ENCODE measurements at places on chromosomes 6 and 20.

GRCh38 chr20:23583526-23583925 lies 15.2 kb upstream of the CST9L start:
- H3K4me3 ChIP-seq = no peak overlapping the region
- no peaks in the 10 kb centered on the region for H3K4me1 ChIP-seq
- no peaks in the 10 kb centered on the region for H3K36me3 ChIP-seq
- H3K27me3 ChIP-seq = peaks cover 5% of the 10 kb centered on the region

DNA sequence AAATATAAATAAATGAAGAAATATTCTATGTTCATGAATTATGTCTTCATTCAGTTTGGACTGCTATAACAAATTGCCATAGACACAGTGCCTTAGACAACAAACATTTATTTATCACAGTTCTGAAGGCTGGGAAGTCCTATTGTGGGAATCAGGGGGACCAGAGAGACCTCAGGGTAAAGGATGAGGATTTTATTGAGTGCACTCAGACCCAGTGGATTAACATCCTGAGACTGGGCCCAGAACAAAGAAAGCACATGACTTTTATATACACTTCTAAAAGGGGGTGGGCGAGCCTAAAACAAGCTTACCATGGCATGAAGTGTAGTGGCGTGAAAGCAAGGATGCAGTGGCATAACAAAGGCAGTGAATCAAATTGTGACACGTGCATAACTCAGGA lies 26.9 kb upstream of the CBLN4 start:
- no peaks in the 10 kb centered on the region for H3K36me3 ChIP-seq
- H3K4me3 ChIP-seq = no peak overlapping the region
- H3K4me1 ChIP-seq = no peaks in the 10 kb centered on the region
- no peak overlapping the region for H3K27ac ChIP-seq

DNA sequence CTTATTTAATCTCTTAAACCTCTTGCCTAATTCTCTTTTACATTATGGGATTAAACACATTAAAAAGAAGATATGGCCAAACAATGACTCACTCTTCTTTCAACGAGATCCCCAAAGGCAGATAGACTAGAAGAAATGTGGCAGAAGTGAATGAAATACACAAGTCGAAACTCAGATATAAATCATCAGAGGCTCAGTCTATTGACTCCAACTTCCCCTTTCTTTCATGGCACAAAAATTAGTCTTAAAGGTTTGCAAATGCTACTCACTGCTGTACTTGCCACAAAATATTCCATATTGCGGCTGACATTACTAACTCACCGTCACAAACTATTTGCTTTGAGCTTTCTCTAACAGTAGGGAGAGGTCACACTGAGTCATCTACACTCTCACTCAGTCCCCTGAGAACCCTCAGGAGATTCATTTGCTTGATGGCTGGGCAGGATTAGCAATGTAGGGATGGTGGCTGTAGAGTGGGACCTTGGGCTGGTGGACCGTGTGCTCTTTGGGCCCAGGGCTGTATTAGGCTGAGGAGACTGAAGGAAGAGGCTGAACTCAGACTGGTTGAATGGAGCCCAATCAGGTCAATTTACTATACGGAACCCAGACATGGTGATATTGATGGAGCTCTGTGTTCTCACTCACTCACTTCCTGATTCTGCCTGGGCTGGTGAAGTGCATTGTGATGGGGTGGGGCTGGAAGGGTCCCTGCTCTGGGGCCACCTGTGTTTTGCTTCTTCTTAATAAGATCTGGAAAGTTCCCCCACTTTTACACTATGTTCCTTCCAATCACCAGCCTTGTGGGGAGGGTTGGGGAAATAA lies 42.8 kb upstream of the UBR2 start:
- no peak overlapping the region for H3K4me3 ChIP-seq
- no peaks in the 10 kb centered on the region for H3K27me3 ChIP-seq
- no peaks in the 10 kb centered on the region for H3K36me3 ChIP-seq
- no peak for DNase-seq
- H3K27ac ChIP-seq = no peak overlapping the region

GRCh38 chr6:41917528-41917927 lies 3.4 kb downstream of the MED20 start:
- no peaks in the 10 kb centered on the region for H3K27me3 ChIP-seq
- no peak overlapping the region for H3K4me3 ChIP-seq
- DNase-seq = no peak
- H3K36me3 ChIP-seq = peaks cover 29% of the 10 kb centered on the region

GRCh38 chr6:111070105-111071005 lies 16.9 kb upstream of the SLC16A10 start:
- H3K4me3 ChIP-seq = no peak overlapping the region
- H3K4me1 ChIP-seq = no peaks in the 10 kb centered on the region
- no peak for DNase-seq
- H3K27ac ChIP-seq = no peak overlapping the region

DNA sequence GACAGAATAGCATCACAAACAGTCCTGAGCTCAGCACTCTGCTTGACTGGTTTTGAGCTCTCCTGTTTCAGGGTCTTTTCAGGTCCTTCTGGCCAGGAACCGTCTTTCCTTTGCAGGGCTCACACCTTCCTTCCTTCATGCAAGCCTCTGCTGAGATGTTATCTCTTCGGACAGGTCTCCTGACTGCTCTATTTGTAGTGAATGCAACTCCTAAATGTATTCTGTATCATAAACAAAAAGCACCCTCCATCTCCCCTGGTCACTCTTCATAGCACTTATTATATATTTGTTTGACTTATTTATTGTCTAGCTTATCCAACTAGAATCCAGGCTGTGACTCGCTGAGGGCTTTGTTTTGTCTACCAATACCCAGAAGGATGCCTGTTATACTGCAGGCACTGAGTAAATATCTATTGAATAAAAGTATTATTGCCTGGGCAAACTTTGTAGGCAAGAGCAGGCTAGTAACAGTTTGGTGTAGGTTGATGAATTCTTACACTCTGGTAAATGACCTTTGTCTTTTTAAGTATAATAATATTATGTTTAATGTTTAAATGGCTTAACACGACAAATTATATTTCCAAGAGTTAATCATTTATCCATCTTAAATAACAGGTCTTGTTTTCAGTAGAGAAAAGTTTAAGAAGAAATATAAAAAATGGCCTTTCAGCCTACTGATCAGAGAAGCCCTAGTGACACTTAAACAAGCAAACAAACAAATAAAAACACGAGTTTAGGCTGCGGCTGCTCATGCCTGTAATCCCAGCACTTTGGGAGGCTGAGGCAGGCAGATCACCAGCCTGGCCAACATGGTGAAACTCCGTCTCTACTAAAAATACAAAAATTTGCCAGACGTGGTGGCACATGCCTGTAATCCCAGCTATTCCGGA lies 199.7 kb downstream of the BCAS1 start:
- H3K4me3 ChIP-seq = no peak overlapping the region
- H3K36me3 ChIP-seq = no peaks in the 10 kb centered on the region
- peak overlapping the region; percentile 36 for H3K27ac ChIP-seq
- H3K4me1 ChIP-seq = peaks cover 59% of the 10 kb centered on the region
- no peak for DNase-seq
- H3K27me3 ChIP-seq = no peaks in the 10 kb centered on the region

GRCh38 chr20:56828402-56828801 lies 199.3 kb downstream of the TFAP2C start:
- no peak for DNase-seq
- H3K27ac ChIP-seq = no peak overlapping the region
- no peak overlapping the region for H3K4me3 ChIP-seq
- H3K4me1 ChIP-seq = no peaks in the 10 kb centered on the region
- H3K27me3 ChIP-seq = peaks cover 12% of the 10 kb centered on the region

GRCh38 chr6:87350516-87350915 lies 5.9 kb downstream of the C6orf163 start:
- H3K27me3 ChIP-seq = no peaks in the 10 kb centered on the region
- no peak overlapping the region for H3K27ac ChIP-seq
- H3K36me3 ChIP-seq = no peaks in the 10 kb centered on the region
- no peak for DNase-seq

DNA sequence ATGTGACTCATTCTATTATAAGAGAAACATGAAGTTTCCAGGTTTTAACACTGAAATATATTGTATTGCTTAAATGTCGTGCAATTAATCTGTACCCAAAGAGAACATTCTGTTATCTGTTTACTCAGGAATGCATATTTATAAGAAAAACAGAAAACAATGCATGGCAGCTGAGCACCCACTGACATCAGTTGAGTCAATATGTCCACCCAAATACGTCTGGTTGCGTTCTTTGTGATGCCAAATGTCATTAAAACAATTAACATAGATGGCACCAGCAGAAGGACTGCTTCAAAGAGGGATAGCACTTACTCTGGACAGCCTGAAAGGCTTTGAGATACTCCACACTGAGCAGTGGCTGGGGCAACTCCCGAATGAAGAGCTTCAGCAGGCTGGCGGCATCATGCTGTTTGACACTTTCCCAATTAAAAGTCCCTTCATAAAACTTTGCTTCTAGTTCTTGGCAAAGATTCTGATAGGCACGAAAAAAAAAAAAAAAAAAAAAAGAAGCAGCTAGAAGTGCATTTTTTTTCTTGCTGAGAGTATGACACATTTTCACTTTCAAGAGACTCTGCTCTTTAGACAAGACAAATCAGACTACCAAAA lies 102.3 kb downstream of the ARHGAP18 start:
- no peaks in the 10 kb centered on the region for H3K36me3 ChIP-seq
- H3K4me1 ChIP-seq = no peaks in the 10 kb centered on the region
- no peak for DNase-seq

DNA sequence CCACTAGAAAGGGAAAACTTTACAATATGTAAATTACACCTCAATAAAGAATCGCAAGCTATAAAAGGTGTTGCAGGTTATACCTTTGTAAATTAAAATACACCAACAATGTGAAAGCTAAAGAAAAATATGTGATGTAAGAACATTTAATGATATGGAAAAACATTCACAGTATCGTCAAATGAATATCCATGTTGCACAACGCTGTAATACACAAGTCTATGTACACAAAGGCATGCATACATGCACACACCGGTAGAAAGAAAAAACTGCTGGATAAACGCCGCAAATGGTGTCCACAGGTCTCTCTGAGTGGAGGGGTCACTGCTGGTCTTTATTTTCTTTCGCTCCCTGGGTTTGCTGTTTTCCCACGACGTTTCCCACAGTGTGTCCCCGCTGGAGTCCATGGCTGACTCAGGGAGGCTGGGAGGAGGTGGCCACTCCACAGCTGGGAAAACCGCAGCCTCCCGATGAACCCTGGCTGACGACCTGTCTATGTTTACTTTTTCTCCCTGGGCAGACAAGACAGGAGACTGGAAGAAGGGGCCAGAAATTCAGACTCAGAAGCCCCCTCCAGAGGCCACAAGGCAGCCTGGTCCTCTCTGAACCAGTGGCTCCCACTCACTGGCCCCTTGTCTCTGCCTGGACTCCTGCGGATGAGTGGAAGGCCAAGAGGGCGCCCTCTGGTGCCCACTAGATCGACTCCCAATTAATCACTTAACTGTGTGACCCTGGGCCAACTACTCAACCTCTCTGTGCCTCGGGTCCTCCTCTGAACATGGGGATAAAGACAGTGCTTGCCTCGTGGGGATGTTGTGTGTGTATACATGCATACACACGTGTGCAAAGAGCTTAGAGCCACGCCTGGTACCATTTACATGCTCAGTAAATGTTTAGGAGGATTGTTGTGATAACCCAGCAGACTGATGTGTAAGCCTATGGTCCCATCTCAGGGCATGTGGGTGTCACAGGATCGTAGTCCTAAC lies 12.8 kb upstream of the BPI start:
- no peak for DNase-seq
- no peak overlapping the region for H3K4me3 ChIP-seq
- no peak overlapping the region for H3K27ac ChIP-seq
- H3K27me3 ChIP-seq = peaks cover 13% of the 10 kb centered on the region
- H3K4me1 ChIP-seq = no peaks in the 10 kb centered on the region

GRCh38 chr6:26155061-26155930 lies 68.1 kb downstream of the HFE start:
- peaks cover 29% of the 10 kb centered on the region for H3K4me1 ChIP-seq
- no peaks in the 10 kb centered on the region for H3K27me3 ChIP-seq
- no peaks in the 10 kb centered on the region for H3K36me3 ChIP-seq
- DNase-seq = peak; percentile 35

DNA sequence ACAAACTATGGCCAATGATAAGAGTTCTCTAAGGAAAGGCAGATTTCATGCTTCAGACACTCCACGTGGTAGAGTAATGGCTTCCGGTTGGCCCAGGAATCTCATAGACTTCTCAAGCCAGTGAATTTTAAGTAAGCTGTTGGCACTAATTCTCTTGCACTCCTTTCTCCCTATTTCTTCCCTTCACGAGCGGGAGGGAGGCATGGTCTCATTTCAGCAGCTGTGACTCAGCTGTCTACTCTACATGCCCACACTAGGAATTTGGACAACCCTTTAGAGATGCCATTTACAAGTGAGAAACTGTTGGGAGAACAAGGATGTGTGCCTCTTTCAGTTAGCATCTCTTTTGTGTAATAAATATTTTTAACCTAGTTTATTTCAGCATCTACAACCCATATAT lies 107.7 kb downstream of the PTPRK start:
- no peaks in the 10 kb centered on the region for H3K4me1 ChIP-seq
- no peak for DNase-seq
- no peaks in the 10 kb centered on the region for H3K27me3 ChIP-seq
- no peak overlapping the region for H3K27ac ChIP-seq

DNA sequence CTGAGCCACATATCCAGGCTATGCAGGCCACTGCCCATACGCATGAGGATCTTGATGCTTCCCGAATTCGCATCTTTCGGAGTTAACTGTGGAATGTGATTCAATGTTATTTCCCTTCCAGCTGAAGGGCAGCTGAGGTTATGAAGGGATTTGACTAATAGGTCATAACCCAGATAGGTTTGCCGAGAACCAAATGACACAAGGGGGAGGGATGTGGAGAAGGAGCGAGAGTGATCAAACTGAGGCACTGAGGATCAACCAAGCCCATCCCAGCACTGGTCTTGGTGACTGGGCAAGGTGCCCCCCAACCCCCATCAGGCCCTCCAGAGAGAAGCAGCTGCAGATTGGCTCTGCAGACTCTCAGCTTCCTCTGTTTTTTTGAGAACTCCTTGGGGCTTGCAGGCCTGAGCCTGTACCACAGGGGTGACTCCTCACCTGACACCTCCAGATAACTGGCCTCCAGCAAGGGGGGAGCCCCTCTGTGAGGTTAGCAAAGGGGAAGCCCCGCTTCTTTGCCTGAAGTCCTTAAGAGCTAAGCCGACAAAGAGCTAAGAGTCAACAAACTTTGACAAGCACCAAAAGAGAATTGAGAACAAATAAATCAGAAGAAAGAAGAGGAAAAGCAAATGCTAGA lies 185.9 kb downstream of the PDE7B start:
- no peaks in the 10 kb centered on the region for H3K36me3 ChIP-seq
- no peak overlapping the region for H3K27ac ChIP-seq
- H3K27me3 ChIP-seq = no peaks in the 10 kb centered on the region
- H3K4me3 ChIP-seq = no peak overlapping the region
- DNase-seq = no peak

- H3K4me1 ChIP-seq = no peaks in the 10 kb centered on the region
- no peak overlapping the region for H3K27ac ChIP-seq
- no peak for DNase-seq
- no peak overlapping the region for H3K4me3 ChIP-seq
These were observed 749.7 kb downstream of the MAFB start for GRCh38 chr20:39939241-39939865.

DNA sequence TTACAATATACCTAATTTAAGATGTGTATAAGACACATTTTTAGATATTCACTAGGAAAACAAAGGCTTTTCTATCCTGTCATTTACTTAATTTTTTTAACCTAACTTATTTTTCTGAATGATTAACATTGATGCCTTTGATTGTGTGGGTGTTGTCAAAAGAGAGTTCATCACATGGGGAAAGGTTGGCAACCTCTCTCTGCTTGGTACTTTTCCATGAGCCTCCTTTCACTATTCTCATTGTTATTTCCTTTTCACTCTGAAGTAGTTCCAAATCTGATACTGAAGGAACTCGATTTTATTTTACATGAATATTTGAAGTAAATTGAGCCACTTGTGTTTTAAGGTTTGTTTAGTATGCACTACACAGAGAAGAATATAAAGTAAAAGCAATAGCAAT lies 35.9 kb downstream of the TPD52L1 start:
- H3K4me3 ChIP-seq = no peak overlapping the region
- H3K27ac ChIP-seq = no peak overlapping the region
- H3K4me1 ChIP-seq = peaks cover 5% of the 10 kb centered on the region
- DNase-seq = no peak

Data from CD4-positive, alpha-beta T cell (primary cell).